ENCODE measurements at places on chromosomes 5 and 9.

DNA sequence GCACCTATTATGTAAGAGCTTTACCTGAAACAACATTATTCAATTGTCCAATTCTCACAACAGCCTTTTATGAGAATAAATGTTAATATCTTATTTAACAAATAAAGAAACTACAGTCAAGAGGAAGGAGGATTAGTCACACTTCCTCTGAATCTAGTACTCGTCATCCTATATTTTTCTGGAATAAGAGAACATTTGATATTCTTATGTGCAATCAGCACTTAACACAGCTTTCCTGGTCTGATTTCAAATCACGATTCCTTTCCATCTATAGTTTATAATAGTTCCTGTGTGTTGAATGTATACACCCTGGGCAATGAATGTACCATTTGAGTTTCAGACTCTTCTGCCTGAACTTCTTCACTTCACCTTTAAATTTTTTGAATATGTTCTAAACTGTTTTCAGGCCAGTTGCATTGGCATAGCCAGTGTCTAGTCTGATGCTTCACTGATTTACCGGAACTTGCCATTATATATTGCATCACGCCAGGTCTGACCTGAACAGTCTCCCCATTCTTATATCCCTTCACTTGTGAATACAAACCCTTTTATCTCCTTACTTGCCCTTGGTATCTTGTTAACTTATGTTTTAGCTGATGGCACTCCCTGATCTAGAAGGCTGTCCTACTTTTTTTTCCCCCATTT lies 698.3 kb downstream of the MAT2B start:
- DNase-seq, result no peak

DNA sequence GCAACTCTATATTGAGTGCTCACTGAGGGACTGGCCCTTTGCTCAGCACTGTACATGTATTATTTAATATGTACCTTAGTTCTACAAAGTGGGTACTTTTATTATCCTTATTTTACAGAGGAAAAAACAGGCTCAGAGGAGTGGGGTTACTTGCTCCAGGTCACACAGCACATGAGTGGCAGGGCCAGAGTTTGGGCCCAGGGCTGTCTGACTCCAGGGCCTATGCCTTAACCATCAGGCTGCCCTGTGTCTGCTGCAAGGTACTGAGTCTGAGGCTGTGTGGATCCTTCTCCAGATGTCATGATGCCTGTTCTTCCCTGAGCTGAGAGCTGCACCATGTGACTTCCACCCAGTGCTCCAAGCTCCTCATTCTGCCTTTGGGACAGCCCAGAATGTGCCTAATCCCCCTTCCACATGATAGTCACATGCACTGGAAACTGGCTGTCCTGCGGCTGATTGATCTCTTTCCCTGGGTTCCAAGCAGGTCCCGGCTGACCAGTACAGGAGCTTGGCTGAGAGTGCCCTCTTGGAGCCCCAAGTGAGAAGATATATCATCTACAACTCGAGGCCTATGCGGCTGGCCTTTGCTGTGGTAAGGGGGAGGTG lies 15.4 kb downstream of the TMEM268 start:
- DNase-seq, result no peak

- DNase-seq, result no peak
Observed at GRCh38 chr5:168471785-168472184, 14.5 kb upstream of the RARS1 start.

- DNase-seq, result no peak
Observed at GRCh38 chr9:18366184-18366583, 107.8 kb upstream of the ADAMTSL1 start.

DNA sequence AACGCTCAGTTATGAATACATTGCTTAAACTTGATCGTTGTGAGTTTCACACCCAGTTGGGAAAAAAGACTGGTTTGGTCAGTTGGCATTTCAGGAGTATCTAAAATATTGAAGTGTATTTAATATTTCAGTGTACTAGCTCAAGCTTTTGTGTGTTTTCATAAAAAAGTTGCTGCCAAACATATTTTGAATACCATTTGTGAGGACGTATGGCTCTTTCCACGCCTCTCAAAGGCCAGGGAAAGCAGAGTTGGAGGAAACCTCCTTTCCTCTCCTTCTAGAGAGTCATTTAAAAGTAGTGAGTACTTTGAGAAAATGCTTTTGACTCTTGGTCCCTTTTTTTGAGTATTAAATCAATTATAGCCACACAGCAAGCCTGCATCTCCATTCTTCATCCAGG lies 43.2 kb upstream of the ANKRD33B start:
- DNase-seq, result no peak
